ENCODE measurements at places on chromosomes 2 and 18. TPM values are rescaled to one million over a fixed set of nuclear protein-coding genes. Genes with fewer than 3 reads are reported as not detected.

DNA sequence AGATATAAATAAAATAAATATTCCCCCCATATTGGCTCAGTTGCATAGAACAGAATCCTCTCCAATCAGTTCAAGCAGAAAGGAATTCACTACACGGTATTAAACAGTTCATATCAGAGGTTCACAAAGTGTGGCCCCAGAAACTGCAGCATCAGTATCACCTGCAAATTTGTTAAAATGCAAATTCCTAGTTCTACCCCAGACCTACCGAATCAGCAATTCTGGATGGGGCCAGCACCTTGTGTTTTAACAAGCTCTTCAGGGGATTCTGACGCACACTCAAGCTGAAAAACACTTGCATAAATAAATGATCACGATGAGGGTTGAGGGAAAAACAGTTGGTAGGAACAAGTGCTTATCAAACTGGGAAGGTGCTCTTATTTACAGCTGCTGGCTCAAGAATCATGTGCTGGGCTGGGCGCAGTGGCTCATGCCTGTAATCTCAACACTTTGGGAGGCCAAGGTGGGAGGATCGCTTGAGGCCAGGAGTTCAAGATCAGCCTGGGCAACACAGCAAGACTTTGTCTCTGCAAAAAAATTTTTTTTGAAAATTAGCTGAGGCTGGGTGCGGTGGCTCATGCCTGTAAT, 6.4 kb downstream of the GTF3C2 start:
- no peak overlapping the region for H3K27ac ChIP-seq
- peaks cover 23% of the 10 kb centered on the region for H3K4me1 ChIP-seq
- H3K36me3 ChIP-seq: no peaks in the 10 kb centered on the region
- DNase-seq: no peak
- H3K27me3 ChIP-seq: no peaks in the 10 kb centered on the region

DAPL1 gene
- not detected for total RNA-seq

GPAT2 gene
- 4.7 TPM for total RNA-seq

- H3K36me3 ChIP-seq: no peaks in the 10 kb centered on the region
- DNase-seq: peak; percentile 35
- no peaks in the 10 kb centered on the region for H3K4me1 ChIP-seq
These were observed 48.7 kb downstream of the TNS1 start for GRCh38 chr2:217954051-217954450.

- peaks cover 42% of the 10 kb centered on the region for H3K36me3 ChIP-seq
- DNase-seq: no peak
- H3K4me1 ChIP-seq: peaks cover 30% of the 10 kb centered on the region
- no peak overlapping the region for H3K4me3 ChIP-seq
- peak overlapping the region; percentile 48 for H3K27ac ChIP-seq
- H3K27me3 ChIP-seq: no peaks in the 10 kb centered on the region
These were observed 57.9 kb downstream of the DPP4 start for GRCh38 chr2:162016080-162016479.
